Fibroblast of skin of abdomen (primary cell): ENCODE measurements at places on chromosomes 3 and 15.
A peak's percentile ranks its signal among the peaks of the same experiment; 100 is the strongest.

GRCh38 chr3:37537914-37538691 is 323.6 kb upstream of the CTDSPL start:
- DNase-seq, result peak; percentile 68

GRCh38 chr3:126031981-126032471 is 51.9 kb downstream of the SLC41A3 start:
- DNase-seq, result no peak

GRCh38 chr15:90200534-90201129 is 498 bp upstream of the SEMA4B start:
- no peak for DNase-seq

DNA sequence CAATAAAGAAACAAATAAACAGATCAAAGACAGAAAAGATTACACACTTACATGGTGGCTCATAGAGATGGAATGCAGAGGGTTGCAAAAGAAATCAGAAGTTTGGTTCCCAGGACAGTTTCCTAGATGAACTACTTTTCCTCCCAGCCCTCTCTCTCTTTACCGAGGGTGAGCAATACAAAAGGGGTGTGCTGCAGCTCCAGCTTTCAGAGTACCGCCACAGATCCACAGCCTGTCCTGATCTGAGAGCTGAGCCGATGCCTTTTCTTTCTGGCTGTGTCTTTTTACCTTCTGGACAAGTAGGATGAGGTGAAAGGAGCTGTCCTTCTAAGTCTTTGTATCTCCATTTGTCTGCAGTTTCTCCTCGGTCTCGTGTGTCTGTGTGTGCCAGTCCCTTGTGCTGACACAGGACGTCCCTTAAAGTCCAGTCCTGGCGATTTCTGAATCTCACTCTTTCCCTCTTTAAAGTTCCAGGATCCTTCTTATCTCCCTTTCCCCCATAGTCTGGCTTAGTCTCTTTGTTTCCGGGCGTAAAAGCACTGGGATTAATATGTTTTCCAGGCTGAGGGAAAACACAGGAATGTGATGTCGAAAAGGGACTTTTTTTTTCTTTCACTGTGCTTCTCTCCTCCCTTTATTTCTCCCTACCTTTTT is 540 bp downstream of the CCDC80 start:
- peak; percentile 77 for DNase-seq
